ENCODE measurements at places on chromosomes 13 and 19. TPM values are rescaled to one million over a fixed set of nuclear protein-coding genes. Genes with fewer than 3 reads are reported as not detected.

Gene TUBA3C
- not detected for polyA plus RNA-seq

Gene NLRP9
- polyA plus RNA-seq, result not detected

Gene RNF17
- not detected for polyA plus RNA-seq

GRCh38 chr19:10418235-10418484 lies 2.2 kb upstream of the PDE4A start:
- DNase-seq, result no peak

- no peak for DNase-seq
These were observed 8.0 kb upstream of the SOX1 start for GRCh38 chr13:112058941-112059340.

DNA sequence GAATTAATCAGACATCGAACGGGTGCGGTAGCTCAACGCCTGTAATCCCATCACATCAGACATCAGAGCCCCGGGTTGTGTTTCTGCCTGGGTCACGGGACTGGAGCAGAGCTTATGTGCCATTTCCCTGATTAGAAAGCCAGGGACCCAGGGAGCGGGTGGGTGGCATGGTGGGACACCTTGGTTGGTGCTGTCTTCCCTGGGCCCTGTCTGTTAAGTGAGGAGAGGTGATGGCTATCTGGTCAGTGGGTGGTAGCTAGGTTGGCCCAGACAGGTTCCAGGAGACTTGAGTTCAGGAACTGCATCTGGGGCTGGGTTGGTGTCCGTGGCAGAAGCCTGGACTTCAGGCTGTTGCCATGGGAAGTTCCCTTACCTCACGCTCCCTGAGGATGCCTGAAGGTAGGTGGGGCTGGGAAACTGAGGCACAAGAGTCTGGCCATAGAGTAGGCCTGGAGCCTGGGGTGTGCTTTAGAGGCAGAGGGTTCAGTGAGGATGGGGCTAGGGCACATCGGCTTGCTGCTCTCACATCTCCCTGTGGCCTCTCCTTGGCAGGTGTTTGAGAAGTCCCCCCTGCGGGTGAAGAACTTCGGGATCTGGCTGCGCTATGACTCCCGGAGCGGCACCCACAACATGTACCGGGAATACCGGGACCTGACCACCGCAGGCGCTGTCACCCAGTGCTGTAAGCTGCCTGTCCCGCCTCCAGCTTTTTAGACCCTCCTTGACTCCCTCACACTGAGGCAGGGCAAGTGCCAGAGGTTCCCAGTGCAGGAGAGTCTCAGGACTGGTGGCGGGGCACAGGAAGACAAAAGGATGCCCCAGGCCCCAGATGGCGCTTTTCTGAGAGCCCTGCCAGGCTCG lies 2.1 kb downstream of the RPL18A start:
- DNase-seq, result no peak

GRCh38 chr13:99766641-99767045 lies 204.9 kb downstream of the ZIC5 start:
- DNase-seq, result no peak

DNA sequence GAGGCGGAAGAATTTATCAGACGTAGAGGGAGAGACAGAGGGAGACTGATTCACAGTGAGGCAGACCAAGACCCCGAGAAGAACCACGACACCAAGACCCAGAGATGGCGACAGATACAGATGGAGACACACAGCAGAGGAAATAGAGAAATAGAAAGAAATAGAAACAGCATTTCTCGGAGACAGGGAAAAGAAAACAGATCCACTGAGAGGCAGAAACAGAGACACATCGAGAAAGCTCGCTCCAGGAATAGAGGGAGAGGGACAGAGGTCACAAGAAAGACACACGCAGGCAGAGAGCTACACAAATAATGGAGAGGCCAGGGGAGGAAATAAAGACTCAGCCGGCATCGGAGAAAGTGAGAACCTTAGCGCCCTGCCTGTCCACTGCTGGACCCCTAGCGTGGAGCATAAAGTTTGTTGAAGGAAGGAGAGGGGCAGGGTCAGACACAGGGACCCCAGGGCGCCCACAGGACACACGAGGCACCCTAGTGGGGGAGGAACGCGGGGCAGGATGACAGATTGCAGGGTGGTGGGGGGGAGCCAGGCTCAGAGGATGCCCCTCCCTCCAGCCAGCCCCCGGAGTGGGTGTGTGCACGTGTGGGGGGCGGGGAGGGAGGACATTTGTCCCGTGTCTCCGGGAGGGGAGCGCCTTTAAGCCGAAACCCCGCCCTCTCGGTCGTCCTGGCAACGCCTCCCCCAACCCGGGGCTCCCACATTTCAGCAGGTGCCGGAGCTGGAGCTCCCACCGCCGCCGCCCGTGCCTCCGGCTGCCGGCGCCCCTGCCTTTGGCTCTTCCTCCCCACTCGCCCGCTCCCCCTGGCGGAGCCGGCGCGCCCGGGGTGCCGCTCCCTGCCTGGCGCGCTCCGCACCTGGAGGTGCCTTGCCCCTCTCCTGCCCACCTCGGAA lies at the start of gene PRKCG:
Gene PRKCG, plus strand, starts transcription at position 716 of the 909 bp plus-strand sequence. CDS start 298 bp downstream, outside the sequence.
- peak; percentile 50 for DNase-seq

DNA sequence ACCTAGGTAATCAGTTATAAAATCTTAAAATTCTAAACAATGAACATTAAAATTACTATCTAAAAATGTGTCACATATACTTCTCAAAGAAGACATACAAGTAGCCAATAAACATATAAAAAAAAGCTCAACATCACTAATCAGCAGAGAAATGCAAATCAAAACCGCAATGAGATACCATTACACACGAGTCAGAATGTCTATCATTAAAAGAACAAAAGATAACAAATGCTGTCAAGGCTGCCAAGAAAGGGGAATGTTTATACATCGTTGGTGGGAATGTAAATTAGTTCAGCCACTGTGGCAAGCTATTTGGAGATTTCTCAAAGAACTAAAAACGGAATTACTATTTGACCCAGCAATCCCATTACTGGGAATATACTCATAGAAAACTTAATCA lies 310.3 kb upstream of the EDNRB start:
- no peak for DNase-seq
